CD4-positive, alpha-beta T cell treated with Interleukin-2 at 100 ng/mL for 4 hours (primary cell): ENCODE measurements at places on chromosomes 11 and 22.

DNA sequence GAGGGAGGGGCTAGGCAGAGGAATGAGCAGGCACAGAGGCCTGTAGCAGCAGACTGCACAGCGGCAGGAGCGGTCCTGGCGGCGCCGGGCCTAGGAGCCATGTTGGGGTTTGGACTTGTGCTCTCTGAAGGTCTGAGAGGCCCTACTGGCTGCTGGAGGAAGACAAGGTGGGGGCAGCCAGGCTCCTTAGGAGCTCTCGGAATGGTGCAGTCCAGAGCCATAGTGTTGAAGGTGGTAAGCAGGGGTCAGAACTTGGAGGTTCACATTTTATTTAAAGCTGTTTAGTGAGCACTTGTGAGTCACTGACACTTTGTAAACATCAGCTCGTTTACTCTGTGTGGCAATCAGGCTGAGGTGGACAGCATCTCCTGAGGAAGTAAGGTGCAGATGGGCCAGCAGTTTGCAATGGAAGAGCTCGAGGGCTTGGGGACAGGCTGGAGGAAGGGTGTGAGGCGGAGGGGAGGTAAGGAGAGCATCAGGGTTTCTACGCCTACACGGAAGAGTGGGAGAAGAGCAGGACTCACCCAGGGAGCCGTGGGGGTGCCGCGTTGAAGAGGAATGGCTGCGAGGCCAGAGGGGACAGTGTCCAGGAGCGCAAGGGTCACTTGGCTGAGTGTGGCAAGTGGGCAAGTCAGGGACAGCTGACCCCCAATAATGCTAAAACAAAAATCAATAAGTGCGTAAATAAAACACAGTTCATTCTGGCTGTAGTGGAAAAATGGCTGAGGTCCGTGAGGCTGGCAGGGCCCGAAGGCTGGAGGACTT is 10.0 kb upstream of the TMEM191C start:
- no peak for DNase-seq

GRCh38 chr11:57408771-57409170 is 18.1 kb downstream of the SLC43A3 start:
- no peak for DNase-seq

DNA sequence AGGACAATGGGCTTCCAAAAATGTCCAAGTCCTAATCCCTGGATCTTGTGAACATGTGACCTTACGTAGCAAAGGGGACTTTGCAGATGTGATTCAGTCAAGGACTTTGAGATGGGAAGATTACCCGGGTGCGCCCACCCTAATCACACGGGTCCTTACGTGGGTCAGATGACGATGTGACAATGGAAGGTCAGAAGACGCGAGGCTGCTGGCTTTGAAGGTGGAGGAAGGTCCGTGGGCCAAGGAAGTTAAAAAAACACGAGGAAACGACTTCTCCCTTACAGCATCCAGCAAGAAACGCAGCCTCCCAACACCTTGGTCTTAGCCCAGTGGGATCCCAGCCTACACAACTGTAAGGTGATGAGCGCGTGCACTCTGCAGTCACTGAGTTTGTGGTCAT is 860.1 kb downstream of the TBC1D22A start:
- no peak for DNase-seq

DNA sequence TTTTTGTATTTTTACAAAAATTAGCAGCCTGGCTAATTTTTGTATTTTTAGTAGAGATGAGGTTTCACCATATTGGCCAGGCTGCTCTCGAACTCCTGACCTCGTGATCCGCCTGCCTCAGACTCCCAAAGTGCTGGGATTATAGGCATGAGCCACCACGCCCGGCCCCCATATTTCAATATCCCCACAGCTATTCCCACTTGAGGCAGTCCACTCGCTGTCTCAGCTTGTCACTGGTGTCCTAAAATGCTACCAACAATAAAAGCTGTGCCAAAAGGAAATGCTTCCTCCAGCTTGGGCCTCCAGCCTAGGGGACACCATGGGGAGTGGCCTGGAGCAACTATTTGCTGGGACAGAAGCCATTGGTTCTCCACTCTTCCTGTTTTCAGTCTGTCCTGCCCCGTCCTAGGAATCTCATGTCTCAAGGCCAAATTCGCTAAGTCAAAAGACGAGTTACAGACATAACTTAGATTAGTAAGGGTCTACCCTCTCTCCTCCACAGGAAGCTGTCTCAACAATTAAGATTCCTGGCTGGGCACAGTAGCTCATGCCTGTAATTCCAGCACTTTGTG is 7.3 kb upstream of the SPINDOC start:
- no peak for DNase-seq

DNA sequence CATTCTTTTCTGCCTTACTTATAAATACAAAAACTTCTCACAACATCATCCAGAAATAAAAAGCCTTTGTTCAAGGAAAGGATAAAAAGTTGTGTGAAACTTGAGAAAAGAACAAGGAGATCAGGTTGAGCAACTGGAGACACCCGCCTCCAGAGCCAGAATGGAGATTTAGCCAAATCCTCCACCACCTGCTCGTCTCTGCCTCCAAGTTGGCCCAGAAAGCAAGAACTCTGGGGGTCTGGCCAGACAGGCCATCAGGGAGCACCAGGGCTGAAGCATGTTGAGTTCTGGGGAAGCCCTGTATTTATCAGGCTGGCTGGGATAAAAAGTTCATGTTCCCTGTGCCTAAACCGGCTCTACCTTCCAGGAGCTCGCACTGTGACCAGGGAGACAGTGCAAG is 14.9 kb downstream of the SMCO4 start:
- DNase-seq: no peak
